ENCODE measurements at places on chromosomes 5 and 9. TPM values are rescaled to one million over a fixed set of nuclear protein-coding genes. Genes with fewer than 3 reads are reported as not detected.

- H3K27ac ChIP-seq: no peak overlapping the region
- H3K4me3 ChIP-seq: no peak overlapping the region
- H3K36me3 ChIP-seq: no peaks in the 10 kb centered on the region
- H3K27me3 ChIP-seq: no peaks in the 10 kb centered on the region
- no peaks in the 10 kb centered on the region for H3K4me1 ChIP-seq
- DNase-seq: peak; percentile 60
Observed at GRCh38 chr5:362978-363765, 41.7 kb downstream of the AHRR start.

FBN2 gene
- 0.49 TPM for total RNA-seq

DNA sequence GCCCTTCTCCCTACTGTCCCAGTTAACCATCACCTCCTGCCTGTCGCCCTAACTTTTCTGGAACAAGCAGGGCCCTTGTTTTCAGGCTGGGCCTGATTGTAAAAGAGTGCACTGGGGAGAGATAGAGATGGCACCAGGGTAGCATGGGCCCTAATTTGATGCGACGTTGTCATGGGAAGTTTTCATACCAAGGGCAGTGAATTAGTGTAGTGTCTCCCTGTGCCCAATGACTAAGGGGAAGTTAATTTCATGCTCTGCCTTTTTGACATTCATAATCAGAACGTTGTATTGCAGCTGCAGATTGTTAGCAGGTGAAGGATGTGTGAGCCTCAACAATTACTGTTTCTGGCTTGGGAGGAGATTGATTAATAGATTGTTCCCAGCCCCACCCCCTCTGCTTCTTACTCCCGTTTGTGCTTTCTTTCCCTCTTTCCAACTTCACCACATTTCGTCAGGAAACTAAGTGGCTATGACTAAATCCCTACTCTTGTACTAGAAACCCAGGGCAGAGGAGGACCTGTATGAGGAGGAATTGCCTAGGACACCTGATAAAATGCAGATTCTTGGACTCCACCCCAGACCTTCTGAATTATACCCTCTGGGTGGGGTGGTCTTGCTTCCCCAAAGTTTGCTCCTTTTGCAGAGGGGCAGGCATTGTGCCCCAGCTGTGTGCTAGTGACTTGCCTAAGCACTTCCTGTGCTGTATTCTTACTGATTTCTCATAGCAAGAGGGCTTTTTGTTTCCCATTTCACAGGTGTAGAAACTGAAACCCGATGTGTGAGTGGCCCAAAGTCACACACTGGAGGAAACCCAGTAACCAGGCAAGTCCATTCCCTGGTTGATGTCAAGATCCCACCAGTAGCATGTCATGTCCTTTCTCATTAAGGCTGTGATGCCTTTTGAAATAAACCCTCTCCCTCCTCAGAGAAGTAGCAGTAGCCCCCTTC, 56.3 kb downstream of the DAB2IP start:
- peaks cover 48% of the 10 kb centered on the region for H3K4me1 ChIP-seq
- H3K36me3 ChIP-seq: no peaks in the 10 kb centered on the region
- H3K27ac ChIP-seq: no peak overlapping the region
- no peak for DNase-seq

ANXA2R gene
- 10.6 TPM for total RNA-seq

UHRF2 gene
- total RNA-seq: 70.0 TPM

- H3K4me1 ChIP-seq: peaks cover 35% of the 10 kb centered on the region
- H3K27ac ChIP-seq: peak overlapping the region; percentile 83
Observed at GRCh38 chr9:36151316-36152210, 15.0 kb downstream of the GLIPR2 start.

- DNase-seq: no peak
- H3K27ac ChIP-seq: no peak overlapping the region
- no peaks in the 10 kb centered on the region for H3K27me3 ChIP-seq
- no peaks in the 10 kb centered on the region for H3K36me3 ChIP-seq
Observed at GRCh38 chr5:171496456-171496855, 77.0 kb downstream of the FGF18 start.

DNA sequence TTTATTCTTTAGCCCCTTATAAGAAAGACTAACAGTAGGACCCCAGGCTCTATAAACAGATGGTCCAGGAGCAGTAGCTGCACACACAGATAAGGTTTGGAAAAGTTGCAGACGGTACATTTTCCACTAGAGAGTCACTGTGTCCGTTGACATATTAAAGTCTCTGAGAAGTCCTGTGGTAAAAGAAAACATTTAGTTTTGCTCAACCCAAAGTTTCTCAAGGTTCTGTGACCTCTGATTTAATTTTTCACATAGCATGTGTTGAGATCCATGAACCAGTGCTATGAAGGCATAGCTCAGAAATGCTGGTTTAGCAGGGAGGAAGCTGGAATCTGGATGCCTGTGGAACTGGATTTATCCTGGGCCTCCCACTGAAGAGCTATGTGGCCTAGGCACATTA, 62.7 kb upstream of the RASEF start:
- no peak overlapping the region for H3K4me3 ChIP-seq
- no peaks in the 10 kb centered on the region for H3K27me3 ChIP-seq
- no peaks in the 10 kb centered on the region for H3K4me1 ChIP-seq
- no peak overlapping the region for H3K27ac ChIP-seq
- no peak for DNase-seq

C9orf153 gene
- total RNA-seq: not detected

GRCh38 chr5:80318212-80318611, 1.6 kb upstream of the SPZ1 start:
- no peak overlapping the region for H3K4me3 ChIP-seq
- H3K27me3 ChIP-seq: no peaks in the 10 kb centered on the region
- no peaks in the 10 kb centered on the region for H3K36me3 ChIP-seq
- H3K4me1 ChIP-seq: no peaks in the 10 kb centered on the region
- no peak for DNase-seq

TSSK1B gene
- total RNA-seq: 1.2 TPM

- no peaks in the 10 kb centered on the region for H3K36me3 ChIP-seq
- H3K27ac ChIP-seq: peak overlapping the region; percentile 99
- peak overlapping the region; percentile 81 for H3K4me3 ChIP-seq
- H3K27me3 ChIP-seq: no peaks in the 10 kb centered on the region
Observed at GRCh38 chr9:99819856-99820684, 1.6 kb upstream of the NR4A3 start.

- no peaks in the 10 kb centered on the region for H3K27me3 ChIP-seq
- H3K36me3 ChIP-seq: no peaks in the 10 kb centered on the region
- no peak overlapping the region for H3K27ac ChIP-seq
Observed at GRCh38 chr5:35785601-35786085, 71.0 kb upstream of the IL7R start.

HMMR gene
- total RNA-seq: 9.3 TPM

DNA sequence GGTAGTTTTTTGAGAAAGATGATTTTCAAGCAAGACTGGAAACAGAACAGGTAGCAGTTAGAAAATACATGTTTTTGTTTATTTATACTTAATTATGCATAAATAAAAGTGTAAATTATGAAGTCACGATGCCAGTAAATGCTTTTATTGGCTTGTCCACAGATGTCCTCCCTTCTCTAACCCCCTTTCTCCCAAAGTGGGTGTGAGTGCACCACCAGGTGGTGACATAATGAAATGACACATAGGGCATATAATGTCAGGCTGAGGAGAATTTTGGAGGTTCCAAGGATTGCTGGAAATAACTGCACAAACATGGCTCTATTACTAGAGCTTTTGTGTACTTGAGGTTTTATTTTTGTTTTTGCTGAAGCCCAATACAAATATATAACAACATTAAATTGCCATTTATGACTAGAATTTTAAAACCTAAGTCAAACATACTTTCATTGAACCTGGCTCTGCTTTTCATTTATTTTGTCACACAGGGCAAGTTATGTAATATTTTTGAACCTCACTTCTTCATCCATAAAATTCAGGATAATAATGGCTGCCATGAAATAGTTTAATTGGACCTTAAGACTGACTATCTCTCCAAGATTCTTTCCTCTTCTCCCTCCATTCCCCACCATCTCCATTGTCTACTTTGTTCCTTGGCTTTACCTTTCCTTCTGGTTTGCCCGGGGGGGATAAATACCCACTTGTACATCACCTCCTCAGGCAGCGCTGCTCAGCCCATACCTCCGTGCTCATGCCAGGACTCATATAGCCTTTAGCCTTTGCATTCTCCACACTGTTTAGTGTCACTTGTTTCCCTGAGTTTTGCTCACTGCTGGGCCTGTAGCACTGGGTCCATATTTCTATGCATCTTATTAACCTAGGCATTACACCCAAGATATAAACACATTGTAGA, 168.8 kb downstream of the PDE4D start:
- no peaks in the 10 kb centered on the region for H3K27me3 ChIP-seq
- H3K36me3 ChIP-seq: no peaks in the 10 kb centered on the region
- DNase-seq: no peak
- no peak overlapping the region for H3K4me3 ChIP-seq
- H3K4me1 ChIP-seq: no peaks in the 10 kb centered on the region

DNA sequence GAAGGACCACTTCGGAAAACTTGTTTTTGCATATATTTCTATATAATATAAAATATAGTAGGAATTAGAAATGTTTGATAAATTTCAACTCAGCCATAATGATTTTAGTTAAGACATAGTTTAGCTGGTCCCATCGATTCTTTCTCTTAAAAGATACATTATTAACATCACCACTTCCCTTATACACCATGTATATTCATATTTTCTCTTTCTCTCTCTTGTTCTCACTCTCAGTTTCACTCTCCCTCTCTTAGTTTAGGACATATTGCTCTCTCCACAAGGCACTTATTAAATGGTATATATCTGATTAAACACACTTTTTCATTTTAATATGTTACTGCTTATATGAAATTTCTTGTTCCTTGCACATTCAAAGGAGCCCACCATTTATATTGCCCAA, 90.1 kb upstream of the RASEF start:
- H3K4me3 ChIP-seq: no peak overlapping the region
- no peaks in the 10 kb centered on the region for H3K4me1 ChIP-seq
- DNase-seq: no peak
- H3K27me3 ChIP-seq: no peaks in the 10 kb centered on the region
- H3K27ac ChIP-seq: no peak overlapping the region
- no peaks in the 10 kb centered on the region for H3K36me3 ChIP-seq

PCAT7 gene
- not detected for total RNA-seq

DNA sequence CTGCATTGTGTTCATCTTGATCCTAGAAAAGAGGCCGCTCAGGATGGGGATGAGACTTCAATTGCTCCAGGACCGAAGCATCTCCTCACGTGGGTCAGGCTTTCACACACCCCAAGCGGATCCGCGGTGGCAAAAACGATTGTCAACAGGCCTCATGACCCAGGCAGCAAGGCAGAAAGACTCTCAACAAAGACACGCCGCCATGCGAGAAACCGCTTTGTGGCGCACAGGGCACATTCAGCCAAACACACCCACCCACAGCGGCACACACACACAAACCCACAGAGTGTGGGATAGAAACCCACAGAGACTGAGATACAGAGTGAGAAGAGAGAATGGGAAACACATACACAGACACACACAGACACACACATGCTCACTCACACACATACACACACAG, 483.4 kb downstream of the SPATA31A7 start:
- no peak overlapping the region for H3K27ac ChIP-seq
- H3K4me3 ChIP-seq: no peak overlapping the region
- no peaks in the 10 kb centered on the region for H3K36me3 ChIP-seq

DOCK2 gene
- total RNA-seq: 18.2 TPM

GRCh38 chr9:114008667-114009410, 69.3 kb downstream of the AMBP start:
- H3K27me3 ChIP-seq: no peaks in the 10 kb centered on the region
- no peak overlapping the region for H3K4me3 ChIP-seq
- no peak overlapping the region for H3K27ac ChIP-seq
- no peaks in the 10 kb centered on the region for H3K36me3 ChIP-seq

DNA sequence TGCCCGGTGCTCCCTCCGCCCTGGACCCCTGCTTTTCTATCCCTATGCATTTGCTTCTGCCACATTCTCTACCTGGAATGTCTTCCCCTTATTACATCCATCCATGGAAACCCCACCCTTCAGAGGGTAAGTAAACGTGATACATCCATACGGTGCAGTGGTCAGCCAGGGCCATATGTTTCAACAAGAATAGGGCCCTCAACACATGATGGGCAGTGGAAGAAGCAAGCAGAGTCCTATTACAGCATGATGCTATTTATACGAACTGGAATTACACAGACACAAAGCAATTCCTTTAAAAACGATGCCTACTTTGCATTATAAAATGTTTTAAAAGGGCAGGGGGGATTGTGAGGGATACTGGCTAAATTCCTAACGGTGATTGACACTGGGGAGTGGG, 38.2 kb upstream of the PTGS1 start:
- no peak for DNase-seq
- H3K27me3 ChIP-seq: no peaks in the 10 kb centered on the region
- no peak overlapping the region for H3K27ac ChIP-seq
- no peaks in the 10 kb centered on the region for H3K36me3 ChIP-seq
- H3K4me3 ChIP-seq: no peak overlapping the region

- DNase-seq: peak; percentile 89
- peak overlapping the region; percentile 98 for H3K27ac ChIP-seq
- no peaks in the 10 kb centered on the region for H3K27me3 ChIP-seq
Observed at GRCh38 chr5:132491368-132492364, 1.1 kb upstream of the IRF1 start.

DNA sequence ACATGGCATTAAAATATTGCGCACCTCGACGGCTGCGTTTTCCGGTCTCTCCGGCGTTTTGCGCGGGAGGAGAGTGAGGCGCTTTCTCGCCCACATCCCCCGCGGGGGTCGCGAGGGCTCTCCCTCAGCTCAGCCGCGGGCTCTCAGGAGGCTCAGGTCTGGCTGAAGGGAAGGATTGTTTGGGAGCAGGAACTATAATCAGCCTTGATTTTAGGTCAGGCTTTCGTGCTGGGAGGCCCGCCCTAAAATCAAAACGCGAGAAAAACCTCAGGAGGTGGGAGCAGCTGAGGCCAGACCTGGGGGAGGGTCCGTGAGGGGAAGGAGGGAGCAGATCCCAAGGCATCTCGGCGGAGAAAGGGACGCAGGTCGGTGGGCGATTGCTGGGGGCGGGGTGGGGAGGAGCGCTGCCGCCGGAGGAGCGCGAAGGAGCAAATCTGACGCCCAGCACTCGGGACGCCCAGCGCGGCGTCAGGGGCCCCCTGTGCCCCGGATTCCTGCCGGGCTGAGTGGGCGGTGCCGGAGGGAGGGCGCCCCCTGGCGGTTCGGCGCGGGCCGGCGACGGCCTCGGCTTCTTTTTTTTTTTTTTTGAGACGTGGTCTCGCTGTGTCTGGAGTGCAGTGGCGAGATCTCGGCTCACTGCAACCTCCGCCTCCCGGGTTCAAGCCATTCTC, 18.7 kb upstream of the RNF130 start:
- no peaks in the 10 kb centered on the region for H3K36me3 ChIP-seq
- H3K4me3 ChIP-seq: peak overlapping the region; percentile 67
- peak overlapping the region; percentile 87 for H3K27ac ChIP-seq
- H3K4me1 ChIP-seq: peaks cover 12% of the 10 kb centered on the region

GRCh38 chr5:109062664-109063063, 315.0 kb downstream of the FER start:
- no peaks in the 10 kb centered on the region for H3K36me3 ChIP-seq
- no peaks in the 10 kb centered on the region for H3K27me3 ChIP-seq
- no peak overlapping the region for H3K27ac ChIP-seq
- DNase-seq: no peak

- no peaks in the 10 kb centered on the region for H3K36me3 ChIP-seq
- H3K4me1 ChIP-seq: no peaks in the 10 kb centered on the region
- no peak overlapping the region for H3K4me3 ChIP-seq
Observed at GRCh38 chr5:147918899-147919298, 12.6 kb upstream of the C5orf46 start.

- no peaks in the 10 kb centered on the region for H3K27me3 ChIP-seq
- H3K27ac ChIP-seq: no peak overlapping the region
- no peaks in the 10 kb centered on the region for H3K36me3 ChIP-seq
- no peak for DNase-seq
- H3K4me1 ChIP-seq: no peaks in the 10 kb centered on the region
Observed at GRCh38 chr5:138095100-138095907, 11.5 kb downstream of the WNT8A start.

FBXO10 gene
- total RNA-seq: 14.0 TPM
